ENCODE measurements at places on chromosomes 6 and 20.
A peak's percentile ranks its signal among the peaks of the same experiment; 100 is the strongest.

DNA sequence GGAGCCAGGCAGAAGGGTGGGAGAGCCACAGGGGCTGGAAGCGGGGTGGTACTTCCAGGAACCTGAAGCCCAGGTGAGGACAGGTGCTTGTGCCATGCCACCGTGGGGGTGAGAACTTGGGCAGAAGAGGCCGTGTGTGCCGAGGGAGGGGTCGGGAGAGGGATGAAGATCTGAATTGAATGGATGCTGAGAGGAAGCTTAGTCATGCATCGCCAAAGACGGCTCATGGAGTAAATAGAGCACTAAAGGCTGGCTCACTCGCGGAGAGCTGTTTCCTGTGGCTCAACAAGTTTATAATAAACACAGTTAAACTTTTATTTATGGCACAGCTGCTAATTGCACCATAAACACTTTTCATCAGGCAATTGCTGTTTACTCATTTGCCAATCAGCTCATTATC lies 21.7 kb upstream of the MYT1 start:
- DNase-seq, result no peak

- DNase-seq, result no peak
Measured at GRCh38 chr6:104486035-104486434, 373.7 kb downstream of the HACE1 start.

DNA sequence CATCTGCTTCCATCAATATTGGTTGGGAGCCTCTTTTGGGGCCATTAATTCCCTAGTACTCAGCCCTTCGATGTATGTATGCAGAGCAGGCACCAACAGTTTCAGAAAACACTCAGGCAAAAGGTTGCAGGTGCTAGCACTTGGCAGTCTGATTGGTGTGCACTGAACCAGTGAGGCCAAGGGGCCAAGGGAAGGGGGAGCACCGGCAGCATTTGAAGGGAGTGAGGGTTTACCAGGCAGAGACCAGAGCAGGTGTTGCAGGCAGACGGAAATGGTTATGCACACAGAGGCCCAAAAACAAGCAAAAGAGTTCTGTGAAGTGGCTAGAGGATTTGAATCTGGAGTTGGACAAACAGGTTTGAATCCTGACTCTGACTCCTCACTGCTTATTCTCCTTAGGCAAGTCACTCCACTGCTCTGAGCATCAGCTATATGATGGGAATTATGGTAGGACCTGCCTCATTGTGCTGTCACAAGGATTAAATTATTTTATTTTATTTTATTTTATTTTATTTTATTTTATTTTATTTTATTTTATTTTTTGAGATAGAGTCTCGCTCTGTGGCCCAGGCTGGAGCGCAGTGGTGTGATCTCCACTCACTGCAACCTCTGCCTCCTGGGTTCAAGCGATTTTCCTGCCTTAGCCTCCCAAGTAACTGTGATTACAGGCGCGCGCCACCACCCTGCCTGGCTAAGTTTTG lies 58.1 kb upstream of the SHLD1 start:
- DNase-seq, result peak; percentile 94

DNA sequence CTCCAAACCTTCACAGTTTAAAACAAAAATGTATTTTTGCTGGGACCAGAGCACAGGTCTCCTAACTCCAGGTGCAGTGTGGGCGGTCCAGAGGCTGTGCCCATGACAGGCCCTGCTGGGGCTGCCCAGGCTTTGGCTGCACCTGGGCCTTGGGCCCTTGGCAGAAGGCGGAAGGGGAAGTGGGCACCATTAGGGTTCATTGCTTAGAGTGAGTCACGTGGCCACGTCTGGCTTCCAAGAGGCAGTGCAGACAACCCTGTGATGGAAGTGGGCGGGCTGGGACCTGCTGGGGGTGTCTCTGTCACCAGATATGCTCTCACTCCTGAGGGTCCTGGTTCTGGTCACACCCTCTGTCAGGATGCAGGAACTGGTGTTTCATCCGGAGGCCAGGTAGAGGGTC lies 302.2 kb downstream of the QKI start:
- DNase-seq, result peak; percentile 30

GRCh38 chr6:71478834-71479541 lies 190.4 kb downstream of the OGFRL1 start:
- no peak for DNase-seq

- no peak for DNase-seq
Measured at GRCh38 chr20:20894753-20895152, 182.3 kb upstream of the RALGAPA2 start.

- DNase-seq, result no peak
Measured at GRCh38 chr20:25533920-25534700, 51.2 kb downstream of the NINL start.

- no peak for DNase-seq
Measured at GRCh38 chr20:53371216-53371615, 222.4 kb downstream of the ZNF217 start.

GRCh38 chr6:167690931-167691330 lies 135.8 kb upstream of the AFDN start:
- no peak for DNase-seq

- DNase-seq, result no peak
Measured at GRCh38 chr20:33183312-33183711, 15.4 kb downstream of the BPIFA2 start.

GRCh38 chr6:45741437-45742171 lies 274.1 kb downstream of the CLIC5 start:
- peak; percentile 65 for DNase-seq

GRCh38 chr6:161359618-161359945 lies 85.7 kb upstream of the AGPAT4 start:
- DNase-seq, result no peak

GRCh38 chr6:135750081-135750480 lies 101.4 kb upstream of the PDE7B start:
- DNase-seq, result no peak

- peak; percentile 6 for DNase-seq
Measured at GRCh38 chr20:20562507-20562906, 149.9 kb downstream of the RALGAPA2 start.

DNA sequence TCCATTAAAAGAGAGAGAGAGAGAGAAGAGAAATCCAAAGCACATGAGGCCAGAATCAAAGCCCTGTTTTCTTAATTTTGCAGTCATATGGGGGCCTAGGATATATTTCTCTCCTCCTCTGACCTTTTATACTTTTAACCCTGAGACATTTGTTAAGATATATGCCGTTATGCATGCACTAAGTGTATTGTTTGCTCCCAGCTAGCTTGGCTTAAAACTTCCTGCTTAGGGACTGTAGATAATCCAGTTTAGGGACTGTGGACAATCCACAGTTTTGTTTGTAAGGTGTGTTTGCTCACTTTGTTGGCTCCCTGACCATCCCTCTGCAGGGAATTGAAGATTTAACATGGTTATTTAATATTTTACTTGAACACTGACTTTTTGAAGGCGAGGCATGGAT lies 166.3 kb upstream of the TSHZ2 start:
- no peak for DNase-seq

DNA sequence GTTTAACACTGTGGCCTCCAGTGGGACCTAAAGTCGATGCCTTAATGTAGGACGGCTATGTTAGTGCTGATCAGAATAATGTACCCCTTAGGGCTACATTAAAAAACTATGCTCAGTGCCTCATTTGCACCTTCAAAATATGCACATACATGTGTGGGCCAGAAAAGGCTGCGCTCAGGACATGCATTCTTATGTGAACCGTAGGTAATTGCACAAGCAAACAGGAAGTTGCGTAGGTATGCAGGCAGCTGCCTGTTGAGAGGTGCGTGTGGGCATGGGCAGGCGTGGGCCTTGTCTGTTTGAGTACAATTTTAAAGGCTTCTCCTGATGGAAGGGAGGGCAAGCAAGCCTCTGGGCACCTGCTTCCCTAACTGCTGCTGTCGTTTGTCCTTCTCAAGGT lies 116.2 kb upstream of the JAG1 start:
- DNase-seq, result no peak

DNA sequence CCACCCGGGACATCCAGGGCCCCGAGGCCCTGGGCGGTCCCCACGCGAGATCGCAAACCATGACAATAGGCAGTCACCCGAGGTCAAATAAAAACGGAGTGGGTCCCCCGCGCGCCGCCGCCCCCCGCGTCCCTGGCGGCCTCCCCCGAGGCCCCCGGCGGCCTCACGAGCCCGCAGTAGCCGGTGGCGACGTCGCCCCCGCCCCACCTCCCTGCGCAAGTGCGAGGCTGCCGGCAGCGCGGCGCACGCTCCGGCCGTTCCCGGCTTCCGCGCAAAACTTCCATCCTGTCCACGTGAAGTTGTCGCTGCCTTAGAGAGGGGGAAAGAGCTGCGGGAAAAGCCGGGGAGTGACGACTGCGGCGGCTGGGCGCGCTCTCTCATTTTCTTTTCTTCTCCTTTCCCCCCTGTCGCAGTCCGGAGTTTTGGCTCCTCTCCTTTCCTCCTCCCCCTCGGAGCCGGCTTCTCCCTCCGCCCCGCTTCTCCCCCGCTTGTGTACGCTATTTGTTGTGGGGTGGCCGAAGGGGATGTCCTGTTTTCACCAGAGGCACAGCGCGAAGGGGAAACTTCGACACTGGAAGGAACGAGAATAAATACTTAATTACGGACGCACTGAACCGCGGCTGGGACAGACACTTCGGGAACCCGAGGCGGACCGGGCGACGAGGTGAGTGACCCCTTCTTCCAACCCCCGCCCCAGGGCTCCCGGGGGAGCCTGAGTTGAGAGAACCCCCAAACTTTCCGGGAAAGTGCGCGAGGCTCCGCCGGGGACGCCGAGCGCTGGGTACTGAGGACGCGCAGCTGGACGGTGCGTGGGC lies at the start of gene EYA4:
Gene EYA4 (plus strand): TSS at position 272 of the 815 bp plus-strand sequence. CDS start 33,424 bp downstream, outside the sequence.
- DNase-seq, result no peak

DNA sequence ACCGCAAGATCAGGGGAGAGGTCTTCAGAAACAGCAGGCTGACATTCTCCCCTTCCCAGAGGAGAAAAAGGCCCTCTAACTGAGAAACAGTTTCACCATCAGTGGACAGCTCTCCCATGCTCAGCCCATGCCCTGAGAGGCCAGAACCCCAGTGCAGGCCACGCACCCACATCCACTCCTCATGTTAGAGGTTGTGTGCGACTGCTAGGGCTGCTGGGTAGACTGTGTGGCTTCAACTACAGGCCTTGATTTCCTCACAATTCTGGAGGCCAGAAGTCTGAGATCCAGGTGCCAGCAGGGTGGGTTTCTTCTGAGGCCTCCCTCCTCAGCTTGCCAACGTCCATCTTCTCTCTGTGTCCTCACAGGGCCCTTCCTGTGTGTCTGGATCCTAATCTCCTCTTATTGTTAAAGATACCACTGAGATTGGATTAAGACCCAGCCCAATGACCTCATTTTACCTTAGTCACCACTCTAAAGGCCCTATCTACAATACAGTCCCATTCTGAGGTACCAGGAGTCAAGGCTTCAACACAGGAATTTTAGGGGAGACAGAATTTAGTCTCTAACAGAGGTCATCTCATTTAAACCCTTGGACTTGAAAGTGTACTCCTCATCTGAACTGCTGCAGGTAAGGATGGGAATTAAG lies 67.7 kb upstream of the CD93 start:
- no peak for DNase-seq

GRCh38 chr20:40309731-40310130 lies 379.3 kb downstream of the MAFB start:
- DNase-seq, result no peak

DNA sequence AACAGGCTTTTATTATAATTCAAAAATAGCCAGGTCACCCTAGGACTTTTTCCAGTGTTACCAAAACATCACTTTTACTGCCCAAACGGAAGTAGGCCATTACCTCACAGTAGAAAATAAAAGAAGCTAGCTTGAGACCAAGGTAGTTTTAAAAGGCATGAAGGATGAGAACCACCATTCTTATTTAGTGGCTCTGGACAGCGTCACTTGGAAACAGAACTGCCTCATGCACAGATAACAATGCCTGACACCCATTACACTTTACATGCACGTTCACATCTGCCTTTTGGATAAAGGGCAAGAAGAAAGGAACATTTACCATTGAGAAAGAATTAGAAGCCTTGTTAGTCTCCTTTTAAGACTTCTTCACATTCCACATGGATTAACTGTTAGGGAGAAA lies 1.9 kb upstream of the PAQR8 start:
- DNase-seq, result no peak

GRCh38 chr6:106397431-106397830 lies 36.9 kb downstream of the CRYBG1 start:
- DNase-seq, result no peak

GRCh38 chr20:59718751-59719150 lies 114.4 kb downstream of the PHACTR3 start:
- DNase-seq, result no peak

DNA sequence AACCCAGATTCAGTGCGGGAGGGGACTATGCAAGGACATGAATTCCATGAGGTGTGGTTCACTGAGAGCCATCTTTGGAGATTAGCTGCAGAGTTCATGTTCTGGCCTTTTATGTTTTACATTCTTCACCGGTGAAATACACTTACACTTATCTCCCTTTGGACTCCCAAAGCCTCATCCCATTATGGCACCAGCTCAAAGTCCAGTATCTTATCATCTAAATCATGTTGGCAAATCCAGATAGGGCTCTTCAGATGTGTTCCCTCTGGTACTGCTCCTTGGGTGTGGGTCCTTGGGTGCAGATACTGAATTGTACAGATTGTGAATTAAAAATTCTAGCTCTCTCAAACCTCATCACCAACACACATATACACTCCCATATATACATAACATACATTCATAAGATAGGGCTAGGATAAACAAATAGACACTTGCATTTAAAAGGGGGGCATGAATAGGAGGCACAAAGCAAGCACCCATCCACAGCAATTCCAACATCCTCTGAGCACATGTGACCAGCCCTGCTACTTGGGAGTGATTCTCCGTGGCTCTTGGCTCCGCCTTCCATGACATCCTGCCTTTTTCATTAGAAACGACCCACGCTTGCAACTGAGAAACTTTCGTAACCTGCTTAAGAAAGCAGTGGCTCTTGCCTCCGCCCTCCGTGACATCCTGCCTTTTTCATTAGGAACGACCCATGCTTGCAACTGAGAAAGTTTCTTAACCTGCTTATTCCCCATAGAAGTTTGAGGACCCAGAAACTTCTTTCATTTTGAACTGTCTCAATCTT lies 53.6 kb upstream of the LRRC1 start:
- DNase-seq, result no peak

DNA sequence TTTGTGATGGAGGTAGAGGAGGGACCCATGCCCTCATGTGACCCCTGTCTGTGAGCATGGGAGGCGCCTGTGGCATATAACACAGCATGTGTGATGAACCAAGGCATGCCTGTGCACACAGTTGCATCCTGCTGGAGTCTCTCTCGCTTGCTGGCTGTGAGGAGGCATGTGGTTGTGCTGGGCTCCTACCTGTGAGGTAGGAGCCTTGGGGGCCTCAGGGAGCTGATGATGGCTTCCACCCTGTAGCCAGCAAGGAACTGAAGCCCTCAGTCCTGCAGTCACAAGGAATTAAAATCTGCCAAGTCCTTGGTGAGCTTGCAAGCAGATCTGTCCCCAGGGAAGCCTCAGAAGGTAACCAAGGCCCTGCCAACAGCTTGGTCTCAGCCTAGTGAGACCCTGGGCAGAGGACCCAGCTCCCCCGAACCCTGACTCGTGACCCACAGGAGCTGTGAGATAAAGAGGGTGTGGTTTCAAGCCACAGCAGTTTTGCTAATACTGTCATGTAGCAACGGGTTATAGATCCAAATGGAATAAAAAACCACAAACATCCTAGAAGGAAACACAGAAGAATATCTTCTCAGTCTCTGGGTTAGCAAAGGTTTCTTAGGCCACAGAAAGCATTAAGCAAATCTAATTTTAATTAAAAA lies 145.7 kb downstream of the WDR27 start:
- peak; percentile 15 for DNase-seq
